ENCODE measurements at places on chromosomes 1 and 21.

DNA sequence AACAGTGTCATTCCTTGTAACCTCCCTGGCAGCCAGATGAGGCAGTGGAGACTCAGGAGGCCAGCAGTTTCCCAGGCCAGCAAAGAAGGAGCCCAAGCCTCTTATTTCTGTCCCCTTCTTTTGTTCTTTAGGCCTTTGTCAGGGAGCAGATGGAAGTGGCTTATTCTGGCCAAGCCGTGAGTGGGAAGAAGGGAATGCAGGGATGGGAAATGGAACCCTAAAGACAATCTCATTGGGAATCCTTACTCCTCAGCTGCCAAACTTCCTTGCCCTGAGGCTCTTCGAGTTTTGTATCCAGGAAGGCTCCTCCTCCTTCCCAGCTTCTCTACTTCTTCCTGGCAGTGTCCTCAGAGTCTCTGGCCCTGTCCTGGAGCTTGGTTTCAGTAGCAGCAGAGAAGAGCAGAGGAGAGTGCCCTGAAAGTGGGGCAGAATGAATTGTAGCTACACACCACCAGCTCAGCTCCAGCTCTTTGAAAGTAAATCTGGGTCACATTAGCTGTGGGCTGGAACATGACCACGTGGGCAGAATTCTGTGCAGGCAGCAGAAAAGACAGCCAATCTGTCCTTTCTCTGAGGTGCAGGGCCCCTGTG is 63.9 kb downstream of the NDUFS5 start:
- no peak for DNase-seq

GRCh38 chr21:16310176-16310575 is 580.4 kb downstream of the USP25 start:
- no peak for DNase-seq

DNA sequence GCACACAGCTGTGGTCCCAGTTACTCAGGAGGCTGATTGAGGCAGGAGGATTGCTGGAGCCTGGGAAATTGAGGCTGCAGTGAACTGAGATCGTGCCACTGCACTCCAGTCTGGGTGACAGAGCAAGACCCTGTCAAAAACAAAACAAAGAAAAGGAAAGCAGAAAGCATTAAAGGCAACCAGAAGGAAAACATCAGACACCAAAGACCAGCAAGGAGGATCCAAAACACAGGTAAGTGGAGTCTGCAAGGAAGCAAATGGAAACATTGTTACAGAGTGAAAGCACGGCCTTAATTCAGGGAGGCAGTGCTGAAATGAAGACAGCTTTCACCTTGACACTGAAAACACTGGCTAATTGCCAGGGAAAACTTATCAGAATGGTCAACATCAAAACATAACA is 40.8 kb downstream of the CFAP74 start:
- no peak for DNase-seq

GRCh38 chr1:16921391-16922185 is at the start of gene CROCC:
Gene CROCC, plus strand, starts transcription at chr1:16921931. Its CDS starts 88 bp downstream, at chr1:16922019.
- DNase-seq, result peak; percentile 37

- DNase-seq, result no peak
Measured at GRCh38 chr1:220746851-220747250, 1.3 kb upstream of the MTARC2 start.
